ENCODE measurements at places on chromosomes 4 and X.

- DNase-seq = no peak
Measured at GRCh38 chr4:150680651-150681050, 98.7 kb downstream of the MAB21L2 start.

- no peak for DNase-seq
Measured at GRCh38 chr4:29829067-29829466, 891.1 kb upstream of the PCDH7 start.

GRCh38 chr4:76708971-76709771 is 188.8 kb downstream of the SOWAHB start:
- DNase-seq = peak; percentile 23

DNA sequence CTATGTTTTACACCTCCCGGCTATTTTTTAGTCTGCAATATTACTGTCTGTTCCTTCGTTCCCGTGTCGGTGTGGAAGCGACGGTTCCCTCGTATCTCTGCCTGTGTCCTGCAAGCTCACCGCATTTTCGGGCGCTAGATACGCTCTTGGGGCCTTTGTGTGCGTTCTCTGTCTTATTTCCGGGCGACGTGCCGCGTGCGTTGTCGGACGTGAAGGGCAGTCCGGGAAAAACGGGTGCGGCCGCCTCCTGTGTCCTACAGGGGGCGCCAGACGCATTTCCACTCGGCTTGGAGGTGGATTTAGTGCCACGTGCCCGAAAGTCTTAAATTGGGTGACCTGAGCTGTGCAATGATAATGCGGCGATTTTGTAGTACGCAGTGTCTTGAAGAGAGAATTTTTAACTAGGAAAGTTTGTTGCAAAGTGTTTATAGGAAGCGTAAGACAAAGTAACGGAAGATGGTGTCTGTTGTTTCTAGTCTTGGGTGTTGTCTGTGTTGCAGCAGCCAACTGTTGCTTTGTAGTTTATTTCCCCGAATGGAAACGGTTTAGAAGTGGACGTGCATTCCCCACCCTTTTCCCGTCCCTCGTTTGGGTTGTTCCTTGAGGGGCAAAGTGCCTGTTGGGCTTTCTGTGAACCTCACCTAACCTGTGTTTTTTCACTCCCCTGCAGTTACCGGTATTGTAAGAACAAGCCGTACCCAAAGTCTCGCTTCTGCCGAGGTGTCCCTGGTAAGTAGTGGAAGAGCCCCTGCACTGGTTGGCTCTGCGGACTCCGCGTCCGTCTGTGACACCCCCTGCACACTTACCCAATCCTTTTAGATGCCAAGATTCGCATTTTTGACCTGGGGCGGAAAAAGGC is 720 bp downstream of the RPL10 start:
- DNase-seq = peak; percentile 84

- DNase-seq = no peak
Measured at GRCh38 chr4:159317203-159317602, 214.3 kb downstream of the RAPGEF2 start.

GRCh38 chr4:78640714-78641113 is 89.1 kb downstream of the ANXA3 start:
- no peak for DNase-seq

DNA sequence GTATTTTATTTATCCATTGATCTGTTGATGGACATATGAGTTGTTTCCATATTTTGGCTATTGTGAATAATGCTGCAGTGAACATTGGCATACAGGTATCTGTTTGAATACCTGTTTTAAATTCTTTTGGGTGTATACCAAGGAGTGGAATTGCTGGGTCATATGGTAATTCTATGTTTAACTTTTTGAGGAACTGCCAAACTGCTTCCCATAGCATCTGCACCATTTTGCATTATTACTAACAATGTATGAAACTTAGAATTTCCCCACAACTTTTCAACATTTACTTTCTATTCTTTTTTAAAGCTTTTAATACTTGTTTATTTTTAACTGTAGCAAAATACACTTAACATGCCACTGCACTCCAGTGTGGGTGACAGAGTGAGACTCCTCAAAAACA is 57.0 kb upstream of the MSN start:
- DNase-seq = no peak

GRCh38 chr4:100130491-100130890 is 59.8 kb downstream of the DDIT4L start:
- no peak for DNase-seq

DNA sequence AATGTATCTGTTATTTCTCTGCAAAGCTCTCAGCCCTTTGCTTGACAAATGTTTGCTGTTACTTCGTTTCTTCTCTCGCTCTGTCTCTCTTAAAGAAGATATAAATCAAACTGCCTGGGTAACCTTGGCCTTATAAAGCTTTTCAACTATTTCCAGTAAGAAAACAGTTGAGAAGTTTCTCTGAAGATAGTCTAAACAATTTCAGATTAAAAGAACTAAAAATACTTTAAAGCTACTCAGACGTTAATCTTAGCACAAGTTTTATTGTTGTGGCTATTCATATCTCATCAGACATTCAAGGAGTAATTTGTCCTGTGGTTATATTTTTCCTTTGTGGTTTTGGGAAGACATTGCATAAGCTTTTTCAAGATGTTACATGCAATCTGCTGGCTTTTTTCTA is 22.6 kb downstream of the HOPX start:
- DNase-seq = no peak

GRCh38 chr4:31539284-31540069 is 819.3 kb downstream of the PCDH7 start:
- no peak for DNase-seq

GRCh38 chrX:122941806-122942205 is 242.3 kb upstream of the GRIA3 start:
- DNase-seq = no peak

- no peak for DNase-seq
Measured at GRCh38 chr4:20983763-20984575, 283.7 kb downstream of the PACRGL start.

GRCh38 chrX:37942170-37942569 is 64.2 kb upstream of the SYTL5 start:
- DNase-seq = no peak

DNA sequence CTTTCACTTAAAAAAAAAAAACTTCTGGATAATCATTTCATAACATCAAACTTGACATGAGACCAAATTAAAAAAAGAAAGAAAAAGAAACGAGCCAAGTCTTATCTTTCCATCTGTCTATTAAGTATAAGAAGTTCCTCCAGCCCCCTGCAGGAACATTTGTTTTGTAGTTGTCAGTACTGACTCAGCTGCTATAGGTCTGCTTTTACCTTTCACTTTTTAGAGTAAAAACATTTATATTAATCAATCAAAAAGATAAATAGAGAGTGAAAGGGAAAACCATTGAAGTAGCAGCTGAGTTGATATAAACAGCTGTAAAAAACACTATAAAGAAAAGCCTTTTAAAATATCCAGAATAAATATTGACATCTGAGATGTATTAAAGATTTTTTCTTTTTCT is 46.1 kb downstream of the CCDC158 start:
- no peak for DNase-seq

DNA sequence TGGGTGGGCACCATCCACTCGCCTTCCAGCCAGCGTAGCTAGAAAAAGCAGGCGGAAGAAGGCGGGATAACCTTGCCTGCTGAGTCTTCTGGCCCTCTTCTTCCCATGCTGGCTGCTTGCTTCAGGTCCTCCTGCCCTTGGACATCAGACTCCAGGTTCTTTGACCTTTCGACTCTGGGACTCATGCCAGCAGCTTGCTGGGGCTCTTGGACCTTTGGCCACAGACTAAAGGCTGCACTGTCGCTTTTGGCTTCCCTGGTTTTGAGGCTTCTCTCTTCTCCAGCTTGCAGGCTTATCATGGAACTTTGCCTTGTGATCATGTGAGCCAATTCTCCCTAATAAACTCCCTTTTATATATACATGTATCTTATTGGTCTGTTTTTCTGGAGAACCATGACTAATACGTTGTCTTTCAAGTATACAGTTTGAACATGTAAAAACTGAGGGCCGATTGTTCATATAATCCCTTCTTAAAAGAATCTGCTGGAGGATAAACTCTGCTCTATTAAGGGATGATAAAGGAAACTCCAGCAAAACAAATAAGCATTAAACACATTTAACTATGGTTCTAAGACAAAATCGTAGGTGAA is 116.6 kb upstream of the LCORL start:
- no peak for DNase-seq

DNA sequence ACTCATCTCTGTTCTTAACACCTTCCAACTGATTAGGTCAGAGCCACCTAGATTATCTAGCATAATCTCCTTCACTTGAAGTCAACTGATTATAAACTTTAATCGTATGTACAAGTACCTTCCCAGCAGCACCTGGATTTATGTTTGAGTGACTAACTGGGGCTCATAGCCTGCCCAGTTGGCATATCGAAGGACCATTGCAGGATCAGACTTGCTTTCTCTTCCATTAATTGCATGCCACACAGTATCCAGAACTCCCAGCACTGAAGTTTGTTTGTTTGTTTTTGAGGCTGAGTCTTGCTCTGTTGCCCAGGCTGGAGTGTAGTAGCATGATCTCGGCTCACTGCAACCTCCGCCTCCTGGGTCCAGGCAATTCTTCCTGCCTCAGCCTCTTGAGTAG is 27.9 kb downstream of the GRK4 start:
- no peak for DNase-seq

DNA sequence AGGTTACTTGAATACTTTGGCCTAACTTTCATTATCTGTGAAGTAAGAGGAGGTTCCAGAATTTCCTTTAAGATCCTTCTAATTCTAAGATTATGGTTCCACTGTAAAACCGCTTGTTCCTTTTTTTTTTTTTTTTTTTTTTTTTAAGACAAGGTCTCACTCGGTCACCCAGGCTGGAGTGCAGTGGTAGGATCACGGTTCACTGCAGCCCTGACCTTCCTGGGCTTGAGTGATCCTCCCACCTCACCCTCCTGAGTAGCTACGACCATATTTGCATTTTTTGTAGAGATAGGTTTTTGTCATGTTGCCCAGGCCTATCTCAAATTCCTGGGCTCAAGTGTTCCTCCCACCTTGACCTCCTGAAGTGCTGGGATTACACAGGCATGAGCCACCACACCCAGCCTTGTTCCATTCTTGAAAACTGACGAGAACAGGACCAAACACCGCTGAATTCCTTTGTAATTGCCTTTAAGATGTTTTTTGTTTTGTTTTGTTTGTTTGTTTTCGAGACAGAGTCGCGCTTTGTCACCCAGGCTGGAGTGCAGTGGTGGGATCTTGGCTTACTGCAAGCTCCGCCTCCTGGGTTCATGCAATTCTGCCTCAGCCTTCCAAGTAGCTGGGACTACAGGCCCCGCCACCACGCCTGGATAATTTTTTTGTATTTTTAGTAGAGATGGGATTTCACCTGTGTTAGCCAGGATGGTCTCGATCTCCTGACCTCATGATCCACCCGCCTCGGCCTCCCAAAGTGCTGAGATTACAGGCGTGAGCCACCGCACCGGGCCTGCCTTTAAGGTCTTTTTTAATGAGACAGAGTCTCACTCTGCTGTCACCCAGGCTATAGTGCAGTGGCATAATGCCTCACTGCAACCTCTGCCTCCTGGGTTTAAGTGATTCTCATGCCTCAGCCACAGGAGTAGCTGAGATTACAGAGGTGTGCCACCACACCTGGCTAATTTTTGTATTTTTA is 6.8 kb downstream of the PDS5A start:
- DNase-seq = peak; percentile 17

GRCh38 chr4:85486425-85487086 is 11.6 kb downstream of the ARHGAP24 start:
- no peak for DNase-seq

DNA sequence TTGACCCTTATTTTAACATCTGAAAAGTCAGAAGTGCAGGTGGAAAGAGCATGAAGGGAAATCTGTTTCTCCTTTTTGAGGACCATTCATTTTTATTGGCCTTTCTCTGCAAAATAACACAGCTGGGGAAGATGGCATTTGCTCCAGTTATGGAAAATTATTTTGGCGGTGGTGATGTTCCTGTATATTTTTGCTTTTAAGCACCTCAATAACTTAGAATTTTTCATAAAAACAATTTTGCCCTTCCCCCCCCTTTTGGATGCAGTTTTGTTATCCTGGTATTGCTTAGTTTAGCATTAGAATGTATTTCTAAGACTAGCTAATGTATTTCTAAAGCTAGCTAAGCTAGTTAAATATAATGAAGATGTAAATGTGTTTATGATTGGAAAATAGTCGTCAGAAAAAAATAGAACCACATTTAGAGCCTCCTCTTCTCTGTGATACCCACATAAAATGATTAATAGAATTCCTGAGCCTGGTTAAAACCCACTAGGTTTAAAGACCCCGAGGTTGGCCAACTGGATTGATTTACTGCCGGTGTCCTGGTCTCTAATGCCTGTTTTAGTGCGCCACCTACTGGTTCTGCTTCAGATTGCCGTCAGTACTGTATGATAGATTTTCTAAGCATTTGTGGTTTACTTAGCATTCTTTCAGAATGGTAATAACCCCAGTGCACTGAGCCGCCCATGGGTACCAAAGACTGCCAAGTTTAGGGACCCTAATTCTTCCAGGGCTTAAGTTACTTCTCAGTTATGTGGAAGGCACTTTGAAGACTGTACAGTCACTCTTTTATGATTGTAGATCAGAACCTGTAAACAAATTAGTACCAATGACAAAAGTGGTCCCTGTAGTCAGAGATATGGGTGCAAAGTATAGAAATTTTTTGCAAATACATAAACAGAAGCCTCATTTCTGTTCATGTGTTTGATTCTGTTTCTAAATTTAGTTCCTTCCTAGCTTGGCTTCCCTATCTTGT is 11.4 kb downstream of the KLF3 start:
- DNase-seq = peak; percentile 91

GRCh38 chr4:55291227-55291640 is 54.8 kb upstream of the SRD5A3 start:
- DNase-seq = no peak

DNA sequence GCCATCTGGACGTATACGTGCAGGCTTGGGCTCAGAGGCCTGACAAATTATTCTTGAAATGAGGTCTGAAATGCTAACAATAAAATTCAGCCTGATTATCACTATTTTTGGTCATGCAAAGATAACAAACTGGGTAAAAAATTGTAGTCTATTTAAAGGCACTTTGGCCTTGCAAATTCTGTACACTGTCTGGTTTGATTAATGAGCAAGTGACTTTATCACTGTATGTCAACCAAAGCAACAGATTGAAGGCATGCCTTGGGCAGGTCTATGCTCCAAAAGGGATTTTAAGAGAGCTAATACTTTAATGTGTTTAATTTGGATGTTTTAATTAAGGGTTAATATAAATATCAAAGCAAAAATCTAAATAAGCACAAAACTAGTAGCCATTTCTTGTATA is 1034.9 kb upstream of the GRID2 start:
- no peak for DNase-seq

All from suppressor macrophage treated with lipopolysaccharide for 1 hour (primary cell).